ENCODE measurements at places on chromosomes 6 and 20.

DNA sequence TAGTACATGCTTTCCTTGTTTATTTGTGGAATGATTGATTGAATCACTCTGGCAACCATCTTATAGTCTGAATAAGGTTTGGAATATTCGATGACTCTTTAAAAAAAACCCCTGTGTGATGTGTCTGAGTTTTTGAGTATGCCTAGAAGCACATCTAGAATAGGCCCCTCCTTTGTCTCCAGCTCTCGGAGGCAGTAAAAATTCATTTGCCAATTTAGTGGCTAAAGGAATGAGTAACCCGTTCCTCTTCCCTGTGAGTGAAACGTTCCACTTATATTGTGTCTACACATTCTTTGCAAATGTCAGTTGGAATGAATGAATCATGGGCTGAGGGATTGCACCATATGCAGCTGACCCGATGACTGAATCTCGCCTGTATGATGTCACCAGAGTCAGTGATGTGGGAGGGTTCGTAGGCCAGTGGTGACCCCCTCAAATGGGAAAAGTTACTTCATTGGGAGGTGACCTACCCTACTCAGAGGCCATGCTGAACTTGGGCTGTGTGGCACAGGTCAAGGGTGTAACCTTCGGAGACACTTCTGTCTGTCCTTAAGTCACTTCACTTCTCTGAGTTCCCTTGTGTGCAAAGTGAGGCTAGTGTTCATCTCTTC, 21.6 kb downstream of the MOCS3 start:
- DNase-seq = peak; percentile 23

DNA sequence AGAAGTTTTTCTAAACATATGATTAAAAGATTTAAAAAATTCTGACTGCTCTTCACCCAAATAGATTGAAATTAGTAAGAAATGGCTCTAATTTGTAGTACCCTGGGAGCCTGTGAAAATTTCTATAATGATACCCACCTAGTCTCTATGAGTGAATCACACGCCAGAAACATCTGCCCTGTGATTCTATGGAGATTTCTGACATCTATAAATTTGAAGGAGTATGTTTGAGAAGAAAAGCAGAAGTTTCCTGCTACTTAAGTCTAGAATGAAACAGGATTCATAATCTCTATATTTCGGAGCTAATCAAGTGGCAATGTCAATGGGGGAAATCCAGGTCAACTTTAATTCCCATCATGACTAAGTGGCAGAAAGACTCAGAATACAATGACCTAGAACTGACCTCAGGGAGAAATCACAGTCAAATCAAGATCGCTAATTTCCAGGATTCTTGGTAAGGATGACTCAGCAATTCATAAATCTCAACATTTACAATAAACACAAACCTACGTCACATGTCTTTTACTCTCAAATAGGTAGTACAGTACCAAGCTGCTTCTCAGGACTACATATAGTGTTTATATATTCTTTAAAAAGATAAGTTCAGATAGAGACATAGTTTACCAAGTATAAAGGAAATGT, 186.2 kb upstream of the TNFAIP3 start:
- no peak for DNase-seq

DNA sequence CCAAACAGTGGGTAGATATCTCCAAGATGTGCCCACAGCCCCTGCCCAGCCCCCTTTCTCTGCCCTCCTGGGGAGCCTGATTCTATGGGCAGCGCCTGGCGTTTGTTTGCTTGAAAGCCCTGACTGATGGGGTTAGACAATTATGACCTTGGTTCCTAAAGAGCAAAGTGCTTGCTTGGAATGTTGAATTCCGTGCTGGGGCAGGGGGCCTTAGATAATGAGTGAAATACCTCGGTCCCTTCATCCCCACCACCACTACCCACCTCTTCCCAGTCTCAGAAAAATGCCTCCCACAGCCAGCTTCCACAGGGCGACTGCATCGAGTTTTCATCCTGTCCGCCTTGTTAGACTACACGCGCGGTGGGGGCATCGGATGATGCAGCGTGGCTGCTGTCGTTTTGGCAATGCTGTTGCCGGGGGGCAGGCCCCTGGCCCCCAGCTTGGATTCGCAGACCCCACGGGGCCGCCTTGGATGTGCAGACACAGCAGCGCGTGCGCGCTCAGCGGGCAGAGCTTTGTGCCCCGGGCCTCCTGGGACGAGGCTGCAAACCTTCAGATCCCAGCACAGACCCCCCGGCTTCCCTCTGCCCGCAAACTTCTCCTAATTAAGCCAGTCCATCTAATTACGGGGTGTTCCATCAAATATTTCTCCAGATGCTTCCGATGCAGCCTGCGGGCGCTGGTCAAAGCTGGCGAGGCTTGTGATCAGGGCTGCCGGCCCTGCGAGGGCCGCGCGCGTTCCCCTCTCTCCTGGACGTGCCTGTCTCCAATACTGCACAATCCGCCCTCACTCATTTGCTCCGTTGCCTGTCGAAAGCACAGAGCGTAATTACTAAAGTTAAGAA, 86.1 kb downstream of the LINC00237 start:
- DNase-seq = no peak

- no peak for DNase-seq
Measured at GRCh38 chr6:71588490-71588889, 297.9 kb upstream of the RIMS1 start.

DNA sequence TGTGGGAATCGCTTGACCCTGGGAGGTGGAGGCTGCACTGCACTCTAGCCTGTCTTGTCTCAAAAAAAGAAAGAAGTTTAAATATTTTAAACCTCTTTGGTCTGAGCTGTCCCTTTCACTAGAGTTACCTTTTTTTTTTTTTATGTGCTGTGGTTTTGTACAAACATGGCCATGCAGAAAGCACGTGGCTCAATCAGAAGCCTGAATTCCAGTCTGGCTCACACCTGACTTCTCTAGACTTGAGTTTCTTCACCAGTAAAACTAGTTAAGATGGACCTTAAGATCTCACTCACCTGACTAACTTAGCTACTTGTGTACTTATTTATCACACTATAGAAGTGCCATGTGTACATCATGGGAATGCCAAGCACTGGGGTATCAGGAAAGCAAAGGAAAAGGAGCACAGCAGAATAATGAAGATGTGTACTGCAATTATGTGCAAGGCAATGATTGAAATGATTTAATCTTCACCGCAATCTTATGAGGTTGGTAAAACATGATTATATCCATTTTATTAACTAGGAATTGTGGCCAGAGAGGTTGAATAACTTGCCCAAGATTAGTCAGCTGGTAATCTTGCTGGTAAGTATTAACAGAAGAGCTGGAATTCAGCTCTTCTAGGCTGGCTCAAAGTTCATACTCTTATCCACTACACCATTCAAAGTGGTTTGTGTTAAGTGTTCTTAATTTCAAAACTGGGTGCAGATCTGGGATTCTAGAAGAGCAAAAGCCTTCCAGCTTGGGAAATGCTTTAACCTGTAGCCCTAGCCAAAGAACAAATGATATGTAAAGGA, 10.7 kb downstream of the HMGN3 start:
- DNase-seq = no peak

- DNase-seq = no peak
Measured at GRCh38 chr20:6940876-6941275, 173.4 kb downstream of the BMP2 start.

GRCh38 chr6:39517756-39518155, 195.3 kb upstream of the KCNK16 start:
- DNase-seq = no peak

DNA sequence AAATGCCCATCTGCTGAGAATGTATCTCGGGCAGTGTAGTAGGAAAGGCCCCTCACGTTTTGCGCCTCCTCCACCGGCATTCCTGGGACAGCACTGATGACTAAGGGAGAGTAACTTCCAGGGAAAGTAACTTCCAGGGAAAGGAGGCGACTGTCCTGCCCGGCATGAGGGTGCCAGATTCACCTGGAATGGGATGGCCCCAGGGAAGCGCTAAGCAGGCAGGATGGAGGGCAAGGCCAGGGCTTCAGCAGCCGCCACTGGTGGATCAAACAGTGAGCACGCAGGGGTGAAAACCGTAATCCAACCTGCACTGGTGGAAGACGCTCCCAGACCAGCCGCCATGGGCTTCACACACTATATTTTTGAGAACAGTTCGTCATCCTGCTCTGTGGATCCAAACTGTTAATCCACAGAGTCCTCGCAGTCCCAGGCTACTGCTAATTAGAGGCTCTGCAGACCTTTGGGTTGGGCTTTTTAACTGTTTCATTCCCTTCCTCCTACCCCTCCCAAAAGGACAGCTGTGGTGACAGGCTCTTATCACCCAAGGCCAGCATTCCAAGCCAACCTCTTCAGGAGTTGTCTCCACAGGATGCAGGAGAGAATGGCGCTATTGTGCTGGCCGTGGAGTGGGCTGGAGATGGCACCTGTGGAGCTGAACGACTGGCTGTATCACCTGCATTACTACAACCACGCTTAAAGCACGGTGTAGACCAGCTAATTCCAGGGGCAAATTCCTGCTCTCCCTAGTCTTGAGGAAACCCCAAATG, 178.9 kb downstream of the DLL1 start:
- no peak for DNase-seq

DNA sequence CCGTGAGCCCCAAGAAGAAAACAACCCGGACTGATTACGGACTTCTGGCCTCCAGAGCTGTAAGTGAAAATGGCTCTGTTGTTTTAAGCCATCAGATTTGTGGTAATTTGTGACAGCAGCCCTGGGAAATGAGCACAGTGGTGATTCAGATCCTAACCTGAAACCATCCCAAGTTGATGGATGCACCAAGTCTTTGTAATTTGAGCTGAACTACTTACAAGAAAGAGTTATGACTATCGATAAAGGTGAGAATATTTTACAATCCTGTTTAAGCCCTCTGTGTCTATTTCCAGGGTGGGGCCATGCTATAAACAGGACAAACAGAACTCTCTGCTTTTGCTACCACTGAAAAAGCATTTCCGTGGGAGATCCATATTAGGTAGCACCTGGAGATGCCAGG, 19.1 kb upstream of the RIN2 start:
- no peak for DNase-seq

- DNase-seq = no peak
Measured at GRCh38 chr6:25329161-25329817, 50.1 kb downstream of the CARMIL1 start.

- DNase-seq = no peak
Measured at GRCh38 chr6:32854376-32855178, 585 bp downstream of the PSMB9 start.

DNA sequence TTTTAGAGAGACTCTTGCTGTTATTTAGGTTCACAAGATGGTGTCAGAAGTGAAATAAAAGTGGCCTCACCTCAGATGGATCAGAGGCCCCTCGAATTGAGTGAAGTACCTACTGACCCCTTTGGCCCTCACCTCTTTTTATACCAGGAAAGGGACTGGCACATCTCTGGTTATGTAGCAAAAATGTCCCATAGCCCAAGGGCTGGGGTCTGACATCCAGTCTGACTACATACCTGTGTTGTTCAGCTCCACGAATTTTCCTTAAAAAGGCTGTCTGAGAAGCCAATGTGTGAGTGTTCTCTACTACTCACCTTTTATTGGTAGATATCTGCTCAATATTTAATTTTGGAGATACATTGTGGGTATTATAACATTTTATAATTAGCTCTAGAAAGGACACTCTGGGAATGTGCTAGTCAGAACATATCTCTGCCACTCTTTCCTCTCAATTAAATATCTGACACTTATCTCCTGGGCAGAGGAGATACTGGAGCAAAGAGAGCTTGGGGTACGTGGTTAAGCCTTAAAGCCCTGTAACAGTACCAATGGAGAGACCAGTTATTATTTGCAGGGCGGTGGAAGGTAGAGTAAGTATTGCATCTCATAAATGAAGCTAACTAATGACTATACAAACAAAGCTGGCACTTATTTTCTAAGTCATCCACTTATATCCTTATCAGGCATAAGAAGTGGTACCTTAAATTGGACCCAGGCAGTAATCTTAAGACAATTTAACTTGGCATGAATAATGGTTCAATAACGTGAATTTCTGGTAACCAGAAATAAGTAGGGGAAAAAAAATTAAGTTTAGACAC, 20.0 kb upstream of the IL22RA2 start:
- no peak for DNase-seq

GRCh38 chr6:100568255-100568654, 103.5 kb upstream of the SIM1 start:
- DNase-seq = no peak

- no peak for DNase-seq
Measured at GRCh38 chr20:60261333-60261732, 303.1 kb downstream of the CDH26 start.

DNA sequence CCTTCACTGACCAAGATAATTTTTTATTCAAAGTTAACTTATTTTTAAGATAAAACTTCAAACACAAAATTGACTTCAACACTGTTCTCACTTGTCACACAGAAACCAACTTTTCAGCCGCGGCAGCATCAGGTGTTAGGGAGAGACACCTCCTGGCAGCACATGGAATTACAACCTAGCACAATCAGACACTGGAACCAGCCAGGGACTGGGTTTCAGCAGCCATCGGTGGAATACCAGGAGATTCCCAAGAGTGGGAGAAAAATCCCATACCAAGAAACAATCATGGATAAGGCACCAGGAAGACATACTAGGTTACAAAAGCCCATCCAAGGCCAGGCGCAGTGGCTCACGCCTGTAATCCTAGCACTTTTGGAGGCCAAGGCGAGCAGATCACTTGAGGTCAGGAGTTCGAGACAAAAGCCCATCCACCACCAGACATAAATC, 70.0 kb downstream of the SNX5 start:
- DNase-seq = peak; percentile 24

DNA sequence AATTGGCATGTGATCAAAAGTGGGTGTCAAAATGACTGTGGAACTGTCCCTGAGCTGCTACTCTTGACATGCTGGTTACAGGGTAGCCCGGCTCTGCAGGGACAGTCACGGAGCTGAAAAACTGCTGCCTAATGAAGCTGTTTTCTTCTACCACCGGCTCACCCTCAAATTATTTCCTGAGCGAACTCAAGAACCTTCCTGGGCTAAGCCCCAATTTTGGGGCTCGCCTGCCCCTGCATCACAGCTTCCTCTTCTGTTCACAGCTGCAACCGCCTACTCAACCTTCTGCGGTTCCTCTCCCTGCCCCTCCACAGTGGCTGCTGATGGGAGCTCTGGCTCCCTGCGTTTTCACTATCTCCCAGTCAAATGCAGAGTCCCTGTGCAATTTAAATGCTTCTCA, 110.8 kb upstream of the MLN start:
- DNase-seq = no peak

DNA sequence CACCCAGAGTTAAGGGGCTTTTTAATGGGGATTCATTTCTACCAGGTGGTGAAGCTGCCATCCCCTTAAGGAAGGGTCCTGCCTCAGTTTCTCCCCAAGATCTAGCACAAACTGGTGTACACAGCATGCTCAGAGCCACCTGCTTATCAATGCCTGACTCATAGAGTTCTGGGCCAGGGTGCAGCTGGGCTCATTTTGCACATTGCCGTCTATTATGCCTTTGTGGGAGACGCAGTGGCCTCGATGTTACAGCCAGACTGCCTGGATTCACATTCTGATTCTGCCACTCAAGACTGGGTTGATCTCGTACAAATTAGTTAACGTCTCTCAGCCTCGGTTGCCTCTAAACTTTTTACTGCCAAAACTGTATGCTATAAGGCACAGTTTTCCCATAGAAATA, 365.7 kb downstream of the ZFAND3 start:
- DNase-seq = no peak

DNA sequence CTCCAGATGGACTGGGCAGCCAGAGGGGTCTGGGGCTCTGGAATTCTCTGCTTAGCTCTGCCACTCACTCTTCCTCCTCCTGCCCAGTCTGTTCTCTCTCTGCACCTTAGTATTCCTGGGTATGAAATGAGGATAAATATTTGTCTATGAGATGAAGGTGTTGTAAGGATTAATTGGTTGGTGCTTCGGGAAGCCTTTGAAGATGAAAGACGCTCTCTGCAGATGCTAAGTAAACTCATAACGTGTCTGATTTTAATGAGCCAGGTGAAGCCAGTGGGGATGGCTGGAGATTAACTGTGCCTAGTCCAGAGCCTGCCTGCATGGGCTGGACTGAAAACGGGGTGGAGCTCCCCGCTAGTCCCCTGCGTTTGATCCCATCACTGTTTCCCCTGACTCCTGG, 23.1 kb upstream of the TCP11 start:
- DNase-seq = no peak

Data from activated CD8-positive, alpha-beta memory T cell treated with anti-CD3 and anti-CD28 coated beads for 48 hours (primary cell).